Sigmoid colon (tissue), 7 donors: ENCODE measurements at places on chromosomes 2 and 18. TPM values are rescaled to one million over a fixed set of nuclear protein-coding genes. Genes with fewer than 3 reads are reported as not detected.

The HRH4 gene
- total RNA-seq = not detected

The SERPINB4 gene
- not detected for total RNA-seq

The CCT7 gene
- 197 TPM for total RNA-seq

The LYPD6B gene
- not detected for total RNA-seq

- H3K4me3 ChIP-seq = no peak overlapping the region
- no peak for DNase-seq
- H3K4me1 ChIP-seq = no peaks in the 10 kb centered on the region
- no peaks in the 10 kb centered on the region for H3K36me3 ChIP-seq
Observed at GRCh38 chr2:221308507-221309066, 263.5 kb downstream of the EPHA4 start.

DNA sequence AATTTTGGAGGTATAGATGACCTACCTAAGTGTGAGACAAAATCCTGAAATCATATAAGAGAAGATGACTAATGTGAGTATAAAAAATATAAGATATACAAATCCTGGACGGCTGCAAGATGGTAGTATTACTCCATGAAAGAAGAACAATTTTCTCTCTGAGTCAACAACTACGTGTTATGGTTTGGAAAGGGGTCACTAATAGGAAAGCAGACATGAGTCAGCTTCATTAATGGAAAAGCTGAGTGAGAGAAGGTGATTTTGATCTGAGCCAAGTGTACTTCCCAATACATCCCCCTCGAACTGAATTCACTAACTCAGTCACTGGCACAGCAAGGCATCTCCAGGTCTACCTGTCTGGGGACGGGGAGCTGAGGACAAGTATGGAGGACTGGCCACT lies 20.1 kb upstream of the SELENOI start:
- no peaks in the 10 kb centered on the region for H3K36me3 ChIP-seq
- DNase-seq = no peak
- H3K4me3 ChIP-seq = no peak overlapping the region
- H3K27ac ChIP-seq = no peak overlapping the region
- H3K4me1 ChIP-seq = no peaks in the 10 kb centered on the region

GRCh38 chr2:25304826-25305596 lies 36.7 kb downstream of the DNMT3A start:
- DNase-seq = no peak
- H3K27me3 ChIP-seq = no peaks in the 10 kb centered on the region
- H3K36me3 ChIP-seq = no peaks in the 10 kb centered on the region
- H3K4me3 ChIP-seq = no peak overlapping the region
- no peaks in the 10 kb centered on the region for H3K4me1 ChIP-seq

GRCh38 chr2:187105218-187105617 lies 256.2 kb upstream of the ZSWIM2 start:
- no peak for DNase-seq
- H3K4me3 ChIP-seq = no peak overlapping the region
- H3K4me1 ChIP-seq = no peaks in the 10 kb centered on the region
- H3K27ac ChIP-seq = no peak overlapping the region

GRCh38 chr2:66467718-66468117 lies 32.8 kb downstream of the MEIS1 start:
- no peak for DNase-seq
- no peak overlapping the region for H3K4me3 ChIP-seq
- no peaks in the 10 kb centered on the region for H3K27me3 ChIP-seq
- H3K27ac ChIP-seq = peak overlapping the region; percentile 30
- H3K36me3 ChIP-seq = no peaks in the 10 kb centered on the region

DNA sequence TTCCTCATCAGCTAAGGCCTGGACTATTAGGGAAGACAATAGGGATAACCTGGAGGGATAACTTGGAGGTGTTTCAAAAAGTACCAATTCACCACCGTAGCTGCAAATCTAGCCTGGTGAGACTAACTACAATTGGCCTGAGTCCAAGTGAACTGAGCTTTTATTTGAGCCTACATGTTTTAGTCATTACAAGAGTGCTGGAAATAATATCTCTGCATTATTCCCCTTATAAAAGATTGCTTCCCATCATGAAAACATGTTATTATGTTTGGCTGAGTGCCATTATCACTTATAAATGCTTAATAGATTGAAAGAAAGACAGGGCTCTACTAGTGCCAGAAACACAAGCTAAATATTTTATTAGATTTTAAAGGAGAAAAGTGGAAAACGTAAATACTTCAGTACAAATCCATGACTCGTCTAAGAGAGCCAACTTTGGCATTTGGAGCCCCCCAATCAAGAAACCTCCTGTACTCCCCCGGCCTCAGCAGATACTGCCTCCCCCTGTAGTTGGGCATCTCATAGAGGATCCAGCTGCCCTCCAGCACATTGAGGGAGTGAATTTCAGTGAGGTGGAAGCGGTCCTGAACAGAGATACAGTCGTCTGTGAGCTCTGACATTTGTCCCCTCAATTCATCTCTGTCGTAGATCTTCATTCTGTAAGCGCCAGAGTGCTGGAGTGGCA lies 3.6 kb downstream of the CRYGB start:
- no peaks in the 10 kb centered on the region for H3K27me3 ChIP-seq
- H3K36me3 ChIP-seq = no peaks in the 10 kb centered on the region
- no peaks in the 10 kb centered on the region for H3K4me1 ChIP-seq
- DNase-seq = no peak
- no peak overlapping the region for H3K27ac ChIP-seq
- H3K4me3 ChIP-seq = no peak overlapping the region

GRCh38 chr2:65159906-65160305 lies 30.0 kb upstream of the RAB1A start:
- no peak for DNase-seq
- H3K4me3 ChIP-seq = no peak overlapping the region
- peaks cover 14% of the 10 kb centered on the region for H3K4me1 ChIP-seq
- H3K27ac ChIP-seq = no peak overlapping the region

GRCh38 chr2:133324150-133324561 lies 244.1 kb downstream of the NCKAP5 start:
- H3K27me3 ChIP-seq = no peaks in the 10 kb centered on the region
- no peak for DNase-seq
- H3K27ac ChIP-seq = no peak overlapping the region
- H3K4me3 ChIP-seq = no peak overlapping the region
- H3K4me1 ChIP-seq = no peaks in the 10 kb centered on the region

GRCh38 chr2:36387258-36387916 lies 31.8 kb downstream of the CRIM1 start:
- peak overlapping the region; percentile 74 for H3K27ac ChIP-seq
- H3K36me3 ChIP-seq = no peaks in the 10 kb centered on the region
- H3K27me3 ChIP-seq = no peaks in the 10 kb centered on the region
- no peak overlapping the region for H3K4me3 ChIP-seq
- no peak for DNase-seq
